ENCODE measurements at places on chromosomes 6 and 20.

GRCh38 chr6:14986370-14986769 lies 259.5 kb upstream of the JARID2 start:
- DNase-seq, result no peak

DNA sequence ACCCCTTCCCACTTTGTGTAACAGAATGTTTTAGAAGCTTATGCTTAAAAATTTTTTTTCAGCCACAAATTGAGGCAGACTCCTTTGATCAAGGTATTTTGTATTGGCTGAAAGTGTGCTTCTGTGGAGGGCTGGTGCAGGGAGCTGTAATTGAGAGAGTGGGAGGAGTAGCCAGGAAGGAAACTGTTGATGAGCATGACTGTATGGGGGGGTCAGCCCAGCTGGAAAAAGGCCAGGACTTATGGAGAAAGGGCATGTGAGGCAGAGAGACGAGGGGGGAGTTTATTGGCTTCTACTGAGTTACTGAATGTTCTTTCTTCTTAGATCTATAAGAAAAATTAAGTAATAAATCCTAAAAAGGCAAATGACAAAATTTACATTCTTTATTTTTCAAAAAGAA lies 13.4 kb downstream of the RFPL4B start:
- DNase-seq, result no peak

GRCh38 chr6:169997187-169997929 lies 245.9 kb downstream of the ERMARD start:
- DNase-seq, result no peak

DNA sequence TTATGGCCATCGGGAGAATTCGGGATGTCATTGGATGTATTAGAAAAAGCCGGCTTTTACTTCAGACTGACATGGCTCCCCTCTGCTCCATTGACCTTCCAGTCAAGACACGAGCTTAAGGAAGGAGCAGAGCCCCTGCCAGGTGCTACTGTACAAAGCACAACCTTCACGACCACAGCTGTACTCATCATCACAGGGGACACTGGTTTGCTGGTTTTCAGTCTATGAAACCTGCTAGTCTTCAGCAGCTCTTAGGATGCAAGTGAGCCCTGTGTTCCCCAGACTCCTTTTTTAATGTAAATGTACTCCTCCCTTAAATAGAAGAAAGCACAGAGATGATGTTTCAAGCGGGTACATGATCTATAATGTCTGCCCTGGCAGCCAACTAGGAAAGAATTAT lies 1.9 kb upstream of the TRAPPC3L start:
- DNase-seq, result no peak

GRCh38 chr6:159481897-159482296 lies 211.1 kb downstream of the SOD2 start:
- no peak for DNase-seq

DNA sequence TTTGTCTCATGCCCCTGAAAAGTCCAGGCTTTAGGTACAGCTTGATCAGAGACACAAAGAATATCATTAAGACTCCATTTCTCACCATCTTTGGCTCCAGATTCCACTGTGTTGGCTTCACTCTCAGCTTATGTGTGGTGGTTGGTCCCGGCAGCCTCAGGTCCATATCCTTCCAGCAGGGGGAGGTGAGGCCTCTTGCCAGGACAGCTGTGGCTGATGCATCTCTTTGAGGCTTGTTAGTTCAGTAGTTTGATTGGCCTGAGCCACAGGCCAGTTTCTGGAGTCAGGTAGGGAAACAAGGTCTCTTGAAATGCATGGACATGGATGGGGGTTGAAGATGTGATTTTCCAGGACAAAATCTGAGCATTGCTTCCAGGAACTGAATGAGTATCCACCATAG lies 62.4 kb downstream of the JAG1 start:
- no peak for DNase-seq

Data from cerebellar nuclear complex (tissue), 1 donor.